ENCODE measurements at places on chromosomes 5 and 9.

DNA sequence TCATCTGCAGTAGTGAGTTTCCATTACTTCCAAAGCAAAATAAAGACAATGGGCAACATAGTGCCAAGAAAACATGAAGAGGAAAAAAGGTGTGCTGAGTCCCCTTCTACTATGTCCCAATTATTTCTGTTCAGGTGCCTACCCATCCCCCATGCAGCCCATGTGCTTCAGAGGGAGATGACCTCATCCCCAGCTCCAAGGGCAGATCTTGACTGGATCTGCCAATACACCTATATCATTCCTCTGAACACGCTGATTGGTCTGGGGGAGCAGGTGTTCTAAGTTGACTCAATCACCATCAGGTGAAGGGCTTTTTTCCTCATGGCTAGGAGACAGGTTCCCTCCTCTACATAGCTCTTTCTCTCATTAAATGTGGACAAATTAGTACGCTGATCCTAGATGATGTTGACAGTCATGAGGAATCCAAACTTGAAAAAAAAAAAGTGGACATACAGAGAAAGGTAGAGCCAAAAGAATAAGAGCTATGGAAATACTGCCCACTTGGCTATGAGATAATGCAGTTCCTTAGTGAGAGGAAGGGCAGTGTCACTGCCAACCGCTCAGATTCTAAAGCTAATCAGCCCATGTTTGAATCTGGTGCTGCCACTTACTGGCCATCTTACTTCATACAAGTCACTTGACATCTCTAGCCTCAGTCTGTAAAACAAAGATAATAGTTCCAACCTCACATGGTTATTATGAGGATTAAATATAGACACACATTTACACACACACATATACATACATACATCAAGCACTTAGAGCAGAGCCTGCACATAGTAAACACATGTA, 23.1 kb downstream of the PRELID2 start:
- peak; percentile 34 for DNase-seq

DNA sequence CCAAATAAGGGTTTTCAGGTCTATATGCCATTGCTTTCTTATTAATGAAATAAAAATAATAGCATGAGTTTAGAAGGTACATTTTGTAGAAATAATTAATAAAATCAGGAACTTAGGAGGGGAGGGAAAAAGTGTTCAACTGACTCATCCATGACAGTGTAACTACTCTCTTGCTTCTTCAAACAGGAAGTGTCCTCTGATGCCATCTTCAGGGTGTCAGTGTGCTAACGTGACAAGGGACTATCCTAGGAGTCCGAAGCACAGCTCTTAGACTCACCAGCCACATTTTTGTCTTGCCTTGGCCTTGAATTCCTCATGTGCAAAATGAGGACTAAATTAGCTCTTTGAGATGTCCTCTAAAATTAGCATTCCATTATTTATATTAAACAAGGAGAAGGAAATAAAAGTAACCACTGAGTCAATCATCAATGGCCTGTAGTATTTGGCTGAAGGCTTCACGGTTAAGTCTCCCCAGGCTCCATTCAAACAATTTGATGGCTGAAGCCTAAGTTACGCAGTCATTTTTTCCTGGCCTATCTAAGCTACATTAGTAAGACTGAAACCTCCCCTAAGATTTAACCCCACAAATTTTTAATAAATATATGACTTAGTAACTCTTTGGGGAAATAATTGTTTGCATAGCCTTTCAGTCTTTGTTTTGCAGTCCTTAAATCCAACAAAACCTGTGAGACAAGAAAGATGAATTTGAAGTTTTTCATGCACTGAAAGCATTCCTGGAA, 151.1 kb downstream of the ARL15 start:
- DNase-seq = peak; percentile 69

DNA sequence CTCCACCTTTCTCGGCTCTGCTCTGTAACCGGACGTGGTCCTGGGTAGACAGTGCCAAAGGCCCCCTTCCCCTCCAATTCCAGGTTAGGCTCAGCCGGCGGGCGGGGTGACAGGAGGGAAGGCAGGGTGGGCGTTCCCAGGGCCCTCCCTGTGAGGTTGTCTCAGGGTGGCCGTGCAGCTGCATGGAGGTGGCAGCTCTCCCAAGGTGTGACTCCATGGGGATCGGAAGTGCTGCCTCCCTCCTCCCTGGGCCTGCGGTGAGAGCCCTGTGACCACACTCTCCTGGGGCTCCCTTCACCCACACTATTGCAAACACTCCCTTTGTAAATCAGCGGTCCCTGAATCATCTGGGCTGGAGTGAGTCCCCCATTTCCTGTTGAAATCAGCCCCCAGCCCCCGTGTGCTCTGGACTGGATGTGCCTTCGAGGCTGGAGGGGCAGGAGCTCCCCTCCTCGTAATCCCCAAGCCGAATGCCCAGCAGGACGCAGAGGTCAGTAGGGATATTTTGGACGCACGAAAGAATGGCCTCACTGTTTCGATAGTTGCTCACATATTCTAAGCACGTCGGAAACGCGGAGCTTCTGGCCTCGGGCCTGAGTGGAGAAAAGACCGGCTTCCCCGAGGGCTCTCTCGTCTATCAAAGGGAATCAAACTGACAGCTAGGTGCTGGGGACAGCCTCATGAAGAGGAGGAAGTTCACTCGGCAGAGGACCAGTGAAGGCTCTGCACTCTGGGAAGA, 107.6 kb upstream of the COL5A1 start:
- no peak for DNase-seq

GRCh38 chr9:13131416-13131815, 148.1 kb downstream of the MPDZ start:
- no peak for DNase-seq

DNA sequence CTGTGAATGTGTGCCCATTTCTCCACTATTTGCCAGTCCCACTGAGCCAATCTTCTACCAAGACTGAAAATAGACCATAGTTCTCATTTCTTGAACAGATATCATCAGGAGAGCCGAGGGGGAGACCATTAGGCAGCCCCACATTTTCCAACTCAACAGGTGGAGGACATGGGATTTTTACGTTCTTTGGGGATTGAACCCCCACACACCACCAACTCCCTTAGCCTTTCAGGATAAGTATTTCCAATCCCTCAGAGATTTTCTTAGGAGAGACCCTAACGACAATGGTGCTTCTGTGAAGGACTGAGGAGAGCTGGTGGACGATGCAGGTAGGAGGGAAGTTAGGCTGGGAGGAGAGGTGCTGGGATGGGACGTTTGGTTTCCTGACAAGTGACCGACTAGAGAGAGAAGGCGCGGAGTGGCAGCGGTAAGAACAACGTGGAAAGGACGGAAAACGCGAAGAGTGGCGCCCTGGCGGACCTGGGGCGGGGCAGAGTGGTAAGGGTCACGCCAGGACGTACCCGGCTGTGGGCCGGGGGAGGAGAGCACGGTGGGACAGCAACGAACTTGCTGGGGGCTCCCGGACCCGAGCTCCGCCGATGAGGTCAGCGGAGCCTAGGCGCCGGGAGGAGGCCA, 681 bp upstream of the CHSY3 start:
- no peak for DNase-seq

DNA sequence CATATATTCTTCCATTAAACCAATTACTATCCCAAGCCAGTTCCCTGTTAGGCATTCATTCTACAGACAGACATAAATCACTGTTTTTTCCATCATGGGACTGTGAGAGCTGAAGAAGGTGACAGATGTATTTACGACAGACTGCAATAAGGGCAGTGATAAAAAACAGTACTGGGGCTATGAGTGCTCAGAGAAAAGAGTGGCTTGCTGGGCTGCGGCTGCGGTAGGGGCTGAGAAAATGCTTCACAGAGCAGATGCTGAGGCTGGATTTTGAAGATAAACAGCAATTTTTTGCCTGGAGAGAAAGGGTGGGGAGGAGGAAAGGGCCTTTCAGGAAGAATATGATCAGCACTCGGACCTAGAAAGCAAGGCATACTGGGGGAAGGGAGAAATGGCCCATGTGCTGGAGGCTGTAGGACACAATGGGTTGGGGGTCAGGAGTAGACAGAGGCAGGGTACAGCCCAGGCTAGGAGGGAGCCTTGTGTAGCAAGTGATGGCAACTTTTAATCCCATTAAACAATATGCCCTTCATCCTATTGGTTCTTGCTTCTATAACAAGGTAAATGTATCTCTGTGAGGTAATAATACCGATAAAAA, 279.3 kb downstream of the ASTN2 start:
- no peak for DNase-seq

DNA sequence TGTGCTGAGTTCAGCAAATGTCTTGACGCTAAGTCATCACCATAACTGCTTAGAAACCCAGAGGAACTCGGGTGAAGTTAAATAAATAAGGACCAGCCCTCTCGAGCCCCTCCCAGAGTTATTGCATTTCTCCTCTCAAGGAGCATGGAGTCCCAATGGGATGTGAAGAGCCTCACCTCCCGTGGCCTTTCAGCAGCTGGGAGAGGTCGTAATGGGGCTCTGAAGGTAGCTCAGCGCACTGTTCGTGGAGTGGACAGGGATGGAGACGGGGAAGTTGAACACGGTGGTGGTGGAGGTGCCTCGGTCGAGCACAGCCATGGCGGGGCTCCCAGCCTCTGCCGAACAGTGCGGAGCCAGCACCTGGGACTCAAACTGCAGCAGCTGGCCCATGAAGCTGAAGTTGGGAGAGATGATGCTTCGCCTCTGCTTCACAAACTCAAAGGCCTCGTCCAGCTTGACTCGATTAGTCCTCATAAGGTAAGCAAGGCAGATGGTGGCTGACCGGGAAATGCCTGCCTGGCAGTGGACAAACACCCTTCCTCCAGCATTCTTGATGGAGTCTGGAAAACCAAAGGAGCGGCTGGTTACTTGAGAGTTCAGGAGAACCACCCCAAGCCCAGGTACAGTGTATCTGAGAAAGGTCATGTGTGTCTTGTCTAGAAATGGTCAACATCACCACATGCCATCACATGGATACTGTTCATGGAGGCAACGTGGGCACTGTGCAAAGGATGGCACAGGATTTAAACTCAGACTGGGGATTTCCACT, 2.2 kb downstream of the DUSP1 start:
- DNase-seq = no peak

DNA sequence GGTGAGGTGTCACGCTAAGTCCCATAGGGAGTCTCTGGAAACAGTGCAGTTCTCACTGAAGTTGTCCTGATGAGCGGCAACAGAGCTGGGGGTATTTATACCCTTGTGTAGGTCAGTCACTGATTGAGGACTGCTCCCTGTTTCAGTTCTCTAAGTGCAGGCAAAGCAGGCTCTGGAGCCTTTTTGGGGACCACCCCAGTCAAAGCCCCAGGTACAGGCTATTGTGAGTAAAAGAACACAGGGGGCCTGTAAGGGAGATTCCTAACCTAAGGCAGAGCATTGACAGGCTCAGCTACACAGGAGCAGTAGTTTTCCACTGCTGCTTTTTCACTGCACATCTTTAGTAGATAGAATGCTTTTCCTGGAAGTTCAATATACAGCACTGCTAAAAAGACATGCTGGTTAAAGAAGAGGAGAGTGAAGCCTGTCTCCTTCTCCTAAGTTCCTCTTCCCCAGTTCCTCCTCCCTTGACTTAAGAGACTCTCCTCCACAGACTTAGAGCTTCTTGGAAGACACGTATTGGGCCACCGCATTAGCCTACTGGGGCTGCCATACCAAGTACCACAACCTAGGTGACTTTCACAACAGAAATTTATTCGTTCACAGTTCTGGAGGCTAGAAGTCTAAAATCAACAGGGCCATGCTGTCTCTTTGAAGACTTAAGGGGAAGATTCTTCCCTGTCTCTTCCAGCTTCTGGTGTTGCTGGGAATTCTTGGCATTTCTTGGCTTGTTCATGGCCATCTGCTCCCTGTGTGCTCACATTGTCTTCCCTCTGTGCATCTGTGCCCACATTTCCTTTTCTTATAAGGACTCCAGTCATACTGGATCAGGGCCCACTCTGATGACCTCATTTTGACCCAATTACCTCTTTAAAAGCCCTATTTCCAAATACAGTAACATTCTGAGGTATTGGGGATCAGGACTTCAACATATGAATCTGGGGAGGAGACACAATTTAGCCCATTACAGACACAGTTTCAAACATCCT, 221.0 kb downstream of the ESM1 start:
- peak; percentile 65 for DNase-seq

GRCh38 chr9:91101611-91102168, 260.0 kb downstream of the AUH start:
- DNase-seq = no peak

DNA sequence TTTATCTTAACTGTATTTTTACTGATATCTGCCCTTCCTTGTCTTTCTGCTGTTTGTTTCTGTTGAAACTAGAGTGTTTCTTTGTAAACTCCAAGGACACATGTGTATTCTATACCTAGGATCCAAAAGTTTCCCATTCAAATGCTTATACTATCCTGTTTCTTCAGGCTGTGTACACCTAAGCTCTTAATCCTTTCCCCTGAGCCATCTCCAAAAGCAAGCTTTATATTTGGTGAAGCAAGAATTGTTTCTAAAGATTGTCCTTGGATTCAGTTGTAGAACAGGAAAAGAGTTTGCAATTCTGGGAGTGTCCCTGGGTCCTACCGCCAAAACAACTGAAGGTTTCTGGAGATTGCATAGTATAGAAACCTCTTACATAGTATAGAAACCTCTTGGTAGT, 65.9 kb downstream of the CWC27 start:
- DNase-seq = no peak

DNA sequence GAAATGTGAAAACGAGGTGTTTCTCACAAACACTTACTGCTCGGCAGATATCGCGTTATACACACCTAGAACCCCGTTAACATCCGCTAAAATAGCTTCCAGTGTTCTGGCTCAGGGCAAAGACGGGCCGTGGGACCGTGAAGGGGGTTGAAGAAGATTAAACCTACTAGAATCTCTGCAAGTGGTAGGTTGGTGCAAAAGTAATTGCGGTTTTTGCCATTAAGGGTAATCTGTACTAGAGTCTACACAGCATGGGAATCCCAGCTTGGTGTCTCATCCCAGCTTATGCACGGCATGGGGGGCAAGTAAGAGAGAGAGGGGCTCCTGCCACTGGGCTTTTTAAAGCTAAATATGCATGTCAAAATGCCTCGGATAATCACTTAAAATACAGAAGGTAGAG, 43.9 kb downstream of the HRH2 start:
- DNase-seq = no peak

DNA sequence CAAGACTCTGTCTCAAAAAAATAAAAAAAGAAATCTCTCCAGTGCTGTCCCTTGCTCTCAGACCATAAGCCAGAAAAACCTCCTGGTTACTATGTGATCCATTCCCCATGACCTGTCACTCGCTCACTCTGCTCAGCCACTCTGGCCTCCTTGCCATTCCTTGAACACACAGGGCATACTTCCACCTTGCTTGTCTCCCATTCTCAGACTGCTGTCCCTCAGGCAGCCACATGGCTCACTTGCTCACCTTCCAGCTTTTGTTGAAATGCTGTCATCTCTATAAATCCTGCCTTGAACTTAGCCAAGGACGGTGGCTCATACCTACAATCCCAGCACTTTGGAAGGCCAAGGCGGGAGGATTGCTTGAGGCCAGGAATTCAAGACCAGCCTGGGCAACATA, 82.9 kb downstream of the UGCG start:
- DNase-seq = no peak

DNA sequence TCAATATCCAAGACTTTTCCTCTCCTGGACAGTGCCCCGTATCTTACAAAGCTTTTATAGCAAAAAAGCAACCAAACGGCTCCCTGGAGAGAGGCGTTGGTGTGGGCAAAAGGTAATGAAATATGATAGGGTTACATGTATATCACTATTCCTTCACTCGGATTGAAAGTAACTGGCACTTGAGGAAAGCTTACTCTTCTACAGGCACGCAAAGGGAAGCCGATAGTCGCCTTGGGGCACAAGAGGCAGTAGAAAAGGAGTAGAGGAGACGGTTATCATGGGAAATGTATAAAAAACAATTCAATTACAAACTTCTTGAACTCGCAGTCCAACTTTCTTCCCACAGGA, 1.1 kb downstream of the DIAPH1 start:
- peak; percentile 12 for DNase-seq
